ENCODE measurements at places on chromosomes 1 and 21.

- DNase-seq = no peak
Measured at GRCh38 chr1:29903548-29904166, 667.3 kb downstream of the PTPRU start.

- no peak for DNase-seq
Measured at GRCh38 chr1:207867136-207868109, 43.5 kb downstream of the CD34 start.

GRCh38 chr1:20083178-20083944 lies 13.4 kb downstream of the PLA2G5 start:
- no peak for DNase-seq

DNA sequence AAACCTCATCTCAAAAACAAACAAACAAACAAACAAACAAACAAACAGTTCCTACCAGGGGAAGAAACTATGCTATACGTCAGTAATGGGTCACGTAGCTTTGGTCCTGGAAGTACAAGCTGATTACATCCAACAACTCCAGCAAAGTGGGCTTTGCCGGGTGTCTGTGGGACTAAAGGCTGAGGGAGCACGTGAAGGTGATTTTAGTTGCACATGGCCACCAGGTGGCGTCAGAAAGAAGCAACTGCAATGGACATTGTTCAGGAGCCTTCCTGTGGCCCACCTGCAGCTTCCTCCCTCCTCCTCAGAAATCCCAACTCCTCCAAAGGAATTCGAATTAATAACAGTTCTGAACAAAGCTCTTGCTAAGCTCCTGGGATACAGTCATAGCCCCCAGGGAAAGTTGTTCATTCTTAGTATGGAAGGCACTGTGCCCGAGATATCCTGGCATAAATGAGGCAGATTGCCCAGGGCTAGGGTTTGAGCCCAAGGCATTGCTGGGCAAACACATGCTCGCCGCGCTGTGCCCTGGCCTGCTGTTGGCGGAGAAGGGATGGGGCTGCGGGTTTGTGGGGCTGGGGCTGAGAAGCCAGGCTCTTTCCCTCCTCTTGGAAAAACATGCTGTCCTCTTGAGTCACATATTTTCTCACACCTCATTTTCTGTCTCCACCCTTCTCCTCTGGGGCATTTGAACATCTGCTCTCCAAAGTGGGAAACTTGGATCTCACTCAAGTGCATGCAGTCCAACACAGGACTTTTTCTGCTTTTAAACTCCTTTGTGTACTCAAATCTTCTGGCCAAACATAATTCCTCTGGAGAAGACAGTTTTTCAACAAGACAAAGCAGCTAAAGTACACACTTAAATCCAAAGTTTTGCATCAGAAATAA lies 28.6 kb downstream of the AKNAD1 start:
- peak; percentile 96 for DNase-seq

DNA sequence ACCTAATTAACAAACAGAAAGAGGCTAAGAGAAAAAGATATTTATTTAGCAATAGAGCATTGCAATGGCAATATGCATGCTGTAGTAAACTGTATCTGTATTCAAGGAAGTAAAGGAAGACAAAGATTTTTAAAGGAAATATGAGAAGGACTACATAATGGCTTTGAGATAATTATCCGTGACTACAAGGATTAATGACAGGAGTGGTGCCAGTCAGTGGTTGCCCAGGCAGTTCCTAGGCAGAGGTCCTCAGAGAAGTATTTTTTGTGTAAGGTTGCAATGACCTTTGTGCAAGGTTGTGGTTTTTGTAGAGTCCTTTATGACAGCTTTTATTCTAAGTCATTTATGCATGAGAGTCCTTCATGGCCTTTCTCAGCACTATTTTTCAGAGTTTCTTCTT lies 711.1 kb upstream of the CHRM3 start:
- no peak for DNase-seq

DNA sequence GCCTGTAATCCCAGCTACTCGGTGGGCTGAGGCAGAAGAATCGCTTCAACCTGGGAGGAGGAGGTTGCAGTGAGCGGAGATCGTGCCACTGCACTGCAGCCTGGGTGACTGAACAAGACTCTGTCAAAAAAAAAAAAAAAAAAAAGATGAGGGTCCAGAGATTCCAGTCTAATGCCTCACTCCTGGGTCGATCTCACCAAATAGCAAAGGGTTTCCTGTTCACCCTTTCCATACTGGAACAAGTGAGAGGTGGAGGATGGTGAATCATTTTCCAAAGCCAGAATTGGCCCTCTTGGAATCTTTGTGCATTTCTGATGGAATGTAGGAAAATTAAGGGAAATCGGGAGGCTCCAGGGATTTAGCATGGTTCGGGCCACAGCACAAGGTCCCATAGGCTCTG lies 58.1 kb upstream of the ZNF648 start:
- DNase-seq = no peak

- peak; percentile 64 for DNase-seq
Measured at GRCh38 chr1:67853704-67854103, 20.4 kb upstream of the GNG12 start.

GRCh38 chr1:110056285-110056683 lies 14.2 kb downstream of the ALX3 start:
- DNase-seq = no peak

- no peak for DNase-seq
Measured at GRCh38 chr1:109661391-109661790, 5.5 kb downstream of the GSTM4 start.

DNA sequence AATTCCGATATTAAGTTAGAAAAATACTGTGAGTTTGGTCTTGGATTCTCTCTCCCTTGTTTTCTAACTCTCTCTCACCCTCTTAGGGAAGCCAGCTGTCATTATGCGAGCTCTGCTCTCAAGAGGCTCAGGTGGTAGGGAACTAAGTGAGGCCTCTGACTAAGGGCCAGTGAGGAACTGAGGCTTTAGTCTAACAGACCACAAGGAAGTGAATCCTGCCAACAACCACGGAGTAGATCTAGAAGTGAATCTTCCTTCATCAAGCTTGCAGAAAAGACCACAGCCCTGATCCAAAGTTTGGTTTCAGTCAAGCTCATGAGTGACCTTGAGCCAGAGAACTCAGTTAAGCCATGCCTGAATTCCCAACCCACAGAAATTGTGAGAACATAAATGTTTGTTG lies 180.1 kb upstream of the PRMT6 start:
- no peak for DNase-seq

DNA sequence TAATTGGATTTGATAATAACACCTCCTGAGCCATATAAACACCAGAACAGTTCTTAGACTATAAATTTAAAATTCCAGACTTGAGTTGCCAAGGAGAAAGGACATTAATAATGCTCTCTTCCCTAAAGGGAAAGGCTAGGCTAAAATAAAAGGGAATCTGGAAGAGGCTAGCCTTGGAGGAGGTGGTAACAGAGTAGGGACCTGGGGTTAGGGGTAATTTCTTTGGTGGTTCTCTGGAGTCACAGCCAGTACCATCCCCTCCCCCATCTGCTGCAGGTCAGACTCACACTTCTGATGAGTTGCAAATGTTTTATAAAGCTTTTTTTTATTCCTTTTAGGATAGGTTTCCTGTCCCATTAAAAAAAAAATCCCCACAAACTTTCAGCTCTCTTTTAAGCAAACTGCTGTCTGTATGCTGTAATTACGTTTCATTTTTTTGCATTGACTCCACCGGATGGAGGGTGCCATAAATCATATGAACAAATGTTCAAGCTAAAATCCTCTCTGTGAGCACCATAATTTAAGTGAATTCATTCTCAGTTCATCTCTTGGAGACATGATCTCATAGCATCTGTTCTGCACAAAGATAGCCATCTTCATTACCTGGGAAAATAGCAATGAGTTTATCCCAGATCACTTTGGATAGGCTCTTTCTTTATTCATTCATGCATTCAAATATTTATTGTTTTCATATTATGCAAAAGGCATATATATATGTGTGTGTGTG lies 379.6 kb downstream of the TTLL7 start:
- DNase-seq = no peak

DNA sequence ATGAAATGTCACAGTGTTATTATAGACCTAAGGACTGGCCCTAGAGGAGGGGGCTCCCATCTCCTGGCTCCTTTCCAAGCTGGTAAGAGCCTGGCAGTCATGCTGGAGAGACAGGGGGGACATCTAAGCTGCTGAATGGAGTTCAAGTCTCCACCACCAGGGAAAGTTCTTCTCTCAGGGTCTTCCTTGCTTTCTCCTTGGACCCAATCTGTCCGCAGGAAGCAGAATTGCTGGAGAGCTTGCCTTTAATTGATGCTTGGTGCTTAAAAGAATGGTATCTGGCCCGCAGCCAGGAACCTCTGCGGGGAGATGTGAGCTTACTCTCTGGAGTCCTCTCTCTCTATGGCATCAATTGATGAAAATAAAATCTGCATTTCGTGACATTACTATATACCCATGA lies 25.1 kb downstream of the IRF2BP2 start:
- no peak for DNase-seq

DNA sequence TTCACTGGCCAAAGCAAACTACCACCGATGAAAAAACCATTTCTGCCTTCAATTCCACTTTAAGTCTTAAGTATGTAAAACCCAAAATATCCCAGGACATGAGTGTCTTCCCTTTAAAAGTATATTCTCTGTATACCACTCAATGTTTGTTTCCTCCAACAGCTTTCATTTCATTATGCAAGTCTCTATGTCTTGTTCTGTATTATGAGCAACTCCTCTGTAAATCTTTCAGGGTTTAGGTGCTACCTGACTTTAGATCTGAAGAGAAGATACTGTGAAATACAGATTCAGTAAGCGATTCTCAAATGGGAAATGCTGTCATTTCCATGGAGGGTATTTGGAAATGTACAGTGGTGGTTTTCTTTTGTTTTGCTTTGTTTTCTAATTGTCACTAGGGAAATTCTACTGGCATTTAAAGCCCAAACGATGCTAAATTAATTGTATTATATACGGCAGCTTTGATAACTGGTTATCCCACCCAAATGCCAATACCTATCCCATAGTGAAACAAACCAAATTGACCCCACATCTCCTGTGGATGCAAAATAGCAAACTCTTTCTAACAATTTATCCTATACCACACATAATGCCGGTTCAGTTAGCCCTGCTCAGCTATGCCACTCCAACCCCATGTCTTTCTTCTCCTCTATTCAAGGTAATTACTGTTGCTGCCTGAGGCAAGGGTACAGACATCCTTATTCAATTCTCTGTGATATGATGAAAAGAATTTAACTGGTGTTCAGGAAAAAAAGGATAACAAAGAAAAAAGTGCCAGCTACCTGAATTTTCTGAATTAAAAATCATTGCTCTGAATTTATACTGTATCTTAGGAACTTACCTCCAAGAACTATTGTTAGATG lies 182.8 kb downstream of the EIF4G3 start:
- DNase-seq = no peak

All from HFF-Myc (cell line).